ENCODE measurements at places on chromosomes 16 and 17.

DNA sequence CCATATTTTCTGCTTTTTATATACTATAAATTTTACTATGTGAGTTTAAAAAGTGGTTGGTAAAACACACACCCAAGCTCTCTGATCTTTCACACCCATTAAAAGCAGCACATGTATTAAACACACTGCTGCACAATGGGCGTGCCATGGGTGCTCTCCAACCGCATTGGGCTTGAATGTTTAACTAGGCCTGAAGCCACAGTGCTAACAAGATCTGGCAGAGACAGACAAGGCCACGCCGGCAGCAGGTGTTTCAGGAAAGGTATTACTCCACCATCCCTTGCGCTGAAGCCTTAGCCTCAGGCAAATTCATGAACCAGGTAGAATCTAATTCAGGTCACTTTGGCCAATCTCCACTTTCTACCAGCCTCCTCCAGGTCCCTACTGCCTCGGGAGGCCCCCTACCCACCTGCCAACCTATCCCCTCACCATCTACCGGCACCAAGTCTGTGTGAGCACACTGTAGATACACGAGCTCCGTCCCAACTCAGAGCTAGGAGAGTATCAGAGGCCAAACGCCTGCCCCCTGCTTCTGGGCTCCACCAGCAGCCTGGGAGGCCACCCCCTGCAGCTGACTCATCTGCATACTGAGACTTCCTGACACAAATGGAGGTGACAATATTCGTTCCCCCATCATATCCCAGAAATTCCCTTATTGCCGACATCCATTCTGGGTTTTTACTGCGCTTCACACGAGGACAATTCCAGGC is 95.0 kb downstream of the ADCY9 start:
- no peak for DNase-seq

GRCh38 chr17:45098081-45098868 is 34.0 kb downstream of the PLCD3 start:
- no peak for DNase-seq

DNA sequence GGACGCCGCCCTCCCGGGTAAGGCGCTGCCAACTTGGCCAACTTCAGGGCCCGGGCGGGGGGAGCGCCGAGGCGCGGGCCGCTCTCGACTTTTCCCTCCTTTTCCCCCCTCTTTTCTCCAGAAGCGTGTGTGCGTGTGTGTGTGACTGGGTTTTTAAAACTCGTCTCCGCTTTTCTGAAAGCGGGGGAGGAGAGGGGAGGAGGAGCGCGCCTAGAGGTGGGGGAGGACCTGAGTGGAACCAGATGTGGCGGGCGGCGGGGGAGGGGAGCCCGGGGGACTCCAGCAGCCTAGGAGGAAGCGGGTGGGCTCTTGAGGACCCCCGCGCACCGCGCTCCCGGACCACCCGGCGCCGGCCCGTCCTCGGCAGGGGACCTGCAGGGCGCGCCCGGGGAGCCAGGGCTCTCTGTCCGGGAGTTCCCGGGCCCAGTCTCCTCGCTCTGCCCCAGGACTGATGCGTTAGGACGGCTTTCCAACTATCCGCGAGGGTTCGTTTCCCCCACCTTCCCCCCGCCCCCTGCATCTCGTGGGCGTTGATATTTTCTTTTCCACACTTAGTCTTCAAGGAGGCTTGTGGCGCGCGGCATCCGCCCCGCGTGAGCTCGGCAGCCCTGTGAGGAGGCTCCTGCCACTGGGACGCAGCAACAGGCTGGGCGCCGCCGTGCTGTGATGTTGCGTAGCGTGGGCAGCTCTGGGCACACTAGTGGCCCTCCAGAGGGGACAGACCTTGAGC is 599 bp downstream of the MRC2 start:
- DNase-seq: no peak

- no peak for DNase-seq
Measured at GRCh38 chr17:7572338-7572587, 7.2 kb upstream of the CD68 start.

DNA sequence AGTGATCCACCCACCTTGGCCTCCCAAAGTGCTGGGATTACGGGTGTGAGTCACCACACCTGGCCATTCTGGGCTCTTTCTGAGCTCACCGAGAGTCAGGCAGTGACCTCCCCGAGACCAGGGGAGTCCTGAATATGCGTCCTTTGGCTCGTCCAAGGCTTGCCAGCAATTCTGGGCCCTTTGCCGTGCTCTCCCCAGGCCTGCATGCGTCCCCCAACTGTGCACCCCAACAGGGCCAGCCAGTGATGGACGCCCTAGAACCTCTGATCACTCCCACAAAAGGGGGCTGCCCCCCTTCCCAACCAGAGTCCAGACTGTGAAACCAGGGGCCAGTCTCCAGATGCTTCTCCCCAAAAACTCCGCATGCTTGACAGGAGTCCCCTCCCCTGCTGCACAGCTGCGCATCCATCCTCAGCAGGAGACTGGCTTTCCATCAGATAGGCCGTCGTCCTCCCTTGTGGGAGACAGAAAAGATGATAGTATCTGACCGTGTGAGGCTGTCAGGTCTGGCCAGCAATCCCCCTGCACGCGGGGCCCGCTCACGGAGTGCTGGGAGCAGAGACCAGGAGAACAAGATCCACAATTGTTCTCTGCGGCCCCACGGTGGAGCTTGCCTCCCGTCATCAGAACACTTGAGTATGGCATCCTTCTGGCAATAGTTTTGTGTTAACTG is 15.5 kb downstream of the HS3ST6 start:
- no peak for DNase-seq

GRCh38 chr16:90054554-90054953 is 22.6 kb downstream of the PRDM7 start:
- DNase-seq: no peak

DNA sequence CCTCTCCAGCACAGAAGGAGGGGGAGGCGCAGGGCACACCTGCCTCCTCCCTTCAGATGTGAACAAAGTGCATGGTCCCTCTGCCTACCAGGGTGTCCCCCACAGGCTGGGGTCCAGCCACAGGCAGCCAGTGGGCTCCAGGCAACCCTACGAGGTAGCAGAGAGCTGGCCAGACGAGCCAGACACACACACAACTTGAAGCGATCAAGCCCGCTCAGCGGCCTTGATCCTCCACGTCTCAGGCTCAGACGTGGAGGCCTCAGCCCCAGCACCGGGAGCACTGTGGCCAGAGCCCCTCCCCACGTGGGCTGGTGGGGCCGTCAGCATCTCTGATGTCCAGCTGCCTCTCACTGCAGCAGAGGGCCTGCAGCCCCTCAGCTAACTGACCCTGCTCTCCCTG is 8.5 kb downstream of the MCRIP1 start:
- no peak for DNase-seq

GRCh38 chr16:3716831-3717234 is 491 bp downstream of the TRAP1 start:
- DNase-seq: no peak

DNA sequence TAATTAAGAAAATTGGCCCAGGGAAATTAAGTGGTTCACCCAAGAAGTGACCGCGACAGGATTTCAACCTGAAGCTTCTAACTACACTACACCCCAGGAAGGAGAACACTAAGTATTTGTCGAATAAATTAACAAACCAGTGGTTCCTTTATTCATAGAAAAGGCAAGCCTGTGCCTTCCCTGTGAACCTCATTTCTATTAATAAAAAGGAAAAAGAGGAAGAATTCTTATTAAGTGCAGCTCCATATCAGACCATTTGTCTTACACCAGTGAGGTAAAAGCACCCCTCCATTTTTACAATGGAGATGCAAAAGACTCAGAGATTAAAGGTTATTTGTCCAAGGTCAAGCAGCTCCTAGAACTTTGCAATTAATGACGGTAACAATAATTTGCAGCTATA is 1.7 kb downstream of the COPS3 start:
- DNase-seq: no peak

DNA sequence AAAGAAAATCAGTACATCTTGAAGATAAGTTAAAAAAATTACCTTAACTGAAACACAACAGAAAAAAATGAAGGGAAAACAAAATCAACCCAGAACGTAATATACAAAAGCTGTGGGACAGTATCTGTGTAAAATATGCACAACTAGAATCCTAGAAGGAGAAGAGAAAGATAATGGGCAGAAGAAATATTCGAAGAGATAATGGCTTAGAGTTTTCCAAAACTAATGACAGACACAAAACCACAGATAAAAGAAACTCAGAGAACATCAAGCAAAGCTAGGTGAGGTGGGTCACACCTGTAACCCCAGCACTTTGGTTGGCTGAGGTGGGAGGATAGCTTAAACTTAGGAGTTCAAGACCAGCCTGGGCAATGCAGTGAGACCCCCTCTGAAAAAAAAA is 117.1 kb downstream of the TRIM37 start:
- no peak for DNase-seq

DNA sequence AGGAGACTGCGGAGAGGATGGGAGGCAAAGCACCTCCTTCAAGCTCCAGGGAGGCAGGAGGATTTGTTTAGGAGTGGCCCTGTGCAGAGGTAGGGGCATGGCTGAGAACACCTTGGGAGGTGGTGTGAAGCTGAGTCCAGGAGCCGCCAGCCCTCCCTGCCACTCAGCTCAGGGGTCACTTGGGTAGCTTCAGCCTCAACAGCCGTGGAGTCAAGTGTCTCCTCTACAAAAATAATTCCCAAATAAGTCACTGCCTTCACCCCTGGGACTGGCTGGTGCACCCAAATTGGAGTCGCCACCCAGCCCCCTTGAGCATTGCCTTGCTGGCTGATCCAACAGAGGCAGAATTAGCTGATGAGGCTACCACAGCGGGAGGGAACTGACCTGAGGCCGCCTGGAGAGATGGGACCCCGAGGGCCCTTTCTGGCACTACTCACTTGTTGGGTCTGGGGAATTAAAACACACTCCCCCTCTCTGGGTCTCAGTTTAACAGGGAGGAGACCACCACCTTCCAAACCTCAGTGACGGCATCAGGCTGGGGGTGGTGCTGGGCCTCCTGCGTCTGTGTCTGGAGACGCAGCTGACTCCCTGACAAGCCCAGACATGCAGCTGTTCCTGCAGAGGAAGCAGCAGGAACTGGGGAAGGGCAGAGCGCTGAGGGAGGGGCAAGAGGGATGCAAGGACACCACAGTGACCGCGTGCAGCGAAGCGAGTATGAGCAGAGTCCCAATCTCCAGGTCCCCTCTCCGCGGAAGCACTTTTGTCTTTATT is 87.9 kb upstream of the TOB1 start:
- DNase-seq: no peak

- no peak for DNase-seq
Measured at GRCh38 chr16:76835339-76835738, 355.7 kb upstream of the MON1B start.

DNA sequence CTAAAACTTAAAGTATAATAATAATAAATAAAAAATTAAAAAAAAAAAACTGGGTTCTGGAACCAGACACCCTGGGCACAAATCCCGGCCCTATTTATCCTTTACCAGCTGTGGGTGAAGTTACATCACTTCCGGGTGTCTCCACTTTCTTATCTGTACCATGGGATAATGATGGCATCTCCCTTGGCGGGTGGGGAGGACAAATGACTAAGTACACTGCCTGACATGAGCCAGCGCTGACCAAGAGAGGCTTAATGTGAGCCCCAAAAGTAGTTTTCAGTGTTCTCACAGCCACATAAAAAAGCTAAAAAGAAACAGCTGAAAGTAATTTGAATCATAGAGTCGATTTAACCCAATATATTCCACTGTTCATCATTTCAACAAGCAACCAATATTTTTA is 424.9 kb downstream of the SOX9 start:
- no peak for DNase-seq

GRCh38 chr16:49596648-49597291 is 223.2 kb downstream of the C16orf78 start:
- DNase-seq: no peak

- no peak for DNase-seq
Measured at GRCh38 chr17:4769628-4770027, 2.1 kb upstream of the TM4SF5 start.

DNA sequence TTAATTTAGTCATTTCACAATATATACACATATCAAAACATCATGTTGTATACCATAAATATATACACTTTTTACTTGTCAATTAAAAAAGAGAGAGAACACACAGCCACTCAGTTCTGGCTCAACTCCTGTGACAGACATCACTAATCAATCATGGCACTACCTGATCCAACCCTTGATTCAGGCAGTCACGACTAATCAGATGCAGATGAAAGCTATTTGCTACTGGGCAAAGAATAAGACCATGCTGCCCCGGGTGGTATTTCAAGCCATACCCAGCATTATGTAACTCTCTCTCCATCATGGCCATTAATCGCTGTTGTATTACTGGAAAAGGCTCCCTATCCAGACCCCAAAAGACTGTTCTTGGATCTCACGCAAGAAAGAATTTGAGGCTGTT is 345.7 kb downstream of the HAPSTR1 start:
- DNase-seq: no peak

DNA sequence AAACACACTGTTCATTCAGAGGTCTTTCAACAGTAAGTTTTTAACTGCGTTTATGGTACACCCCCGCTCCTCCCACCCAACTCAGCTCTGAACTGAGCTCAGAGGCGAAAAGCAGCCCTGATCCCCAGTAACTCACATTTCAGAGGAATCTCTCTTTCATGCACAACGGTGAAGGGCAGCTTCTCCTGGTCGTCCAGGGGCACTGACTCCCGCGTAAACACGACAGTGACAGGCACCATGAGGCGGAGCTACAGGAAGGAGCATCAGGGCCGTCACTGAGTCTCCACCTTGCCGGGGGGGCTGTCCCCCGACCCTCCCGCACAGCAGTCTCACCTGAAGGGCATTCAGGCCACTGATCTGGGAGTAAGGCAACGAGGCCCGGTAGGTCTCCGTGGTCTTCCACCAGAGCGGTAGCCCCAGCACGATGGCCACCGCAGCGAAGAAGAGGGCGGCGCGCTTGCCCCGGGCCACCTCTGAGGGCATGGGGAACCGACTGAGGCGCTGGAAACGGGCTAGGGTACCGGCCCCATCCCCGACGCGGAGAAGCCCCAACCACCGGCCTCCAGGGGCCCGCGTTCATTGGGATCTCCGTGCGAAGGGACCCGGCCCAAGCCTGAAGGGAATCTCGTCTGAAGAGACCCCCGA is 486 bp downstream of the PIGS start:
- no peak for DNase-seq

DNA sequence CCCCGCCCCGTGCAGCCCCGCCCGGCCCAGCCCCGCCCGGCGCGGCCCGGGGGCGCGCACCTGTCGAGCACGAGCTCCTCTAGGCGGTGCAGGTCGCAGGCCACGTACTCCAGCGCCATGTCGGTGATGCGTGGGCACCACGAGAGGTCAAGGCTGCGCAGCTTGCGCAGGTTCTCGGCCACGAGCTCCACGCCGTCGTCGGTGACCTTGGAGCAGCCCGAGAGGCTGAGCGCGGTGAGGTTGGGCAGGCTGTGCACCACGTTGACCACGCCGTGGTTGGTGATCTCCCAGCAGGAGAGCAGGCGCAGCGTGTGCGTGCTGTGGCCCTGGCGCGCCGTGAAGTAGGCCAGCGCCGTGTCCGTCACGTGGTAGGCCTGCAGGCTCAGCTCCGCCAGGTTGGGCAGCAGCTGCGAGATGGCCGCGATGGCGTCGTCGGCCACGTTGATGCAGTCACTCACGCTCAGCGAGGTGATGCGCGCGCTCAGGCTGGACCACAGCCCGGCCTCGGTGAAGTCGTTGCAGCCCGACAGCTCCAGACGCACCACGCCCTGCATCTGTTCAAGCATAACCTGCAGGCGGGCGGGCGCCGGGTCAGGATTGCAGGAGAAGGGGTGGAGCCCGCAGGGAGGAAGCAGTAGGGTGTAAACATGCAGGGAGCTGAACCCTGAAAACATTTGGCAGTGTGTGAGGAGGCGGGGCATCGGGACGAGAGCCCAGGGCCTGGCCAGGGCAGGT is 5.3 kb upstream of the WDR24 start:
- DNase-seq: no peak

GRCh38 chr16:2970563-2970962 is 1.4 kb downstream of the PAQR4 start:
- DNase-seq: no peak

Measured in stimulated activated CD8-positive, alpha-beta memory T cell treated with anti-CD3 and anti-CD28 coated beads, Interleukin-4, amount 100 ng/mL, for 1 hour (primary cell).